CD4-positive, alpha-beta T cell treated with Interleukin-4 for 1 hour (primary cell): ENCODE measurements at places on chromosomes 12 and 14.

DNA sequence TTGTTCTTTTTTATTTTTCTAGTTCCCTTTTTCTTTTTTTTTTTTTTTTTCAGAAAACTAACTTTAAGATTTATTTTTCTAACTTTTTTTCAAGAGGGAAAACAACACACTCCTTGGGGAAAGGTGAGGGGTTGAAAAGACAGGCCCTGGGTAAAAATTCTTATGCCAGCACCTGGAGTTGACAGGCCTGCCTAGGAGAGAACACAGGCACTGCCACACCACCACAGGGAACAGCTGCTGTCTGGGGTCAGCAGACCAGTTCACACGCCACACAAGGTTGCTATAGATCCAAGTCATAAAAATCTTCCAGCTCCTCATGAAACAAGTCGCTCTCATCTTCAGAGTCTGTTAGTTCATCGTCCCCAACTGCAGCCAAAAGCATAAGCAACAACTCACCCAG is 246.4 kb downstream of the C12orf50 start:
- DNase-seq: no peak

DNA sequence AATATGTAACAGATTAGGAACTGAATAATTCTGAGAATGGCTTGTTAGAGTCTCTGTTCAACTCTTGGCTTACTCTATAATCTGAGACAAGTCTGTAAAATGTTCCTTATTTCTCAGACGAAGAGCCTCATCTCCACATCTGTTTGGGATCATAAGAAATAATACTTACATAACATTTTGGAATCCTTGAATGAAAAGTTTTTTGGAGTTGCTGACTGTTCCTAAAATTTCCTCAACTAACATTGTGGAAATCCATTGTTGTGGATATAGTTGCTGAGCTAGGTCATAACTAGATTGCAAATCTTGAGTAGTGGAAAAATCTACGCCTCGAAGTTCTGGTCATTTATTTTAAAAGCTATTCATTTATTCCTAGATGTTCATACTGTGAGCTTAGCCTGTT is 402.9 kb downstream of the ZFP36L1 start:
- no peak for DNase-seq

- DNase-seq: no peak
Measured at GRCh38 chr12:27498149-27498548, 25.9 kb upstream of the PPFIBP1 start.

DNA sequence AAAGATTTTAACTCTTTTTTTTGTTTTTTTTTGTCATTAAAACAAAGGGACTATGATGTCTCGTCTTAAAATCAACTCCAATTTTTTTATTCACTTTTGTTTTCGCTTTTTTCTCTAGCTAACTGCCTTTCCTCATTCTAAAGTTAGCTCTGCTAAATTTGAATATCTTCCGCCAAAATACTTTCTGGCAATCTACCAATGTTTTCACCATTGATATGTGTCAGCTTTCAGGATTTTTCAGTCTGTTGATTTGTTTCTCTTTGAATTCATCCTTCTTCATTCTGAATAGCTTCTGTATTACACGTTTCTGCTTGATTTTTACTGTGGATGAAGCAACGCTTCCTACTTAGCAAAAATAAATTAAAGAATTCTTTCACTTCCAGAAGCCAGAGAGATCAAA is 38.7 kb upstream of the NOVA1 start:
- DNase-seq: no peak

DNA sequence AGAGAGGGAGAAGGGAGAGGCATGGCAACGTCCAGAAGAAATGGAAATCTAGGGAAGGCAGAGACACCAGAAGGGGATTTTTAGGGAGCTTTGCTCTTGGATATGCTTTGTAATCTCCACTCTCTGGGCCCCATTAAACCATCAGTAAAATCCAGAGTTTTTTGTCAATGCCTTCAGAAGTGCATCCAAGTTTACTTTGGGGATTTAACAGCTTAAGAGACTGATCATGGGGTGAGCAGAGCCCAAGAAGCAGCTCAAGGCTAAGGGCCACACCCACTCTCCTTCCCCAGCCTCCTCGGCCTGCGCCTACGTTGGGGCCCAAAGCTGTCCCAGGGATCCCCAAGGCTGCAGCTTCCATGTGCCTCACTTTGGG is 37.4 kb upstream of the WSCD2 start:
- no peak for DNase-seq

GRCh38 chr14:55249423-55249822 is 21.8 kb upstream of the FBXO34 start:
- no peak for DNase-seq

GRCh38 chr14:55482936-55483605 is 42.7 kb upstream of the TBPL2 start:
- no peak for DNase-seq

DNA sequence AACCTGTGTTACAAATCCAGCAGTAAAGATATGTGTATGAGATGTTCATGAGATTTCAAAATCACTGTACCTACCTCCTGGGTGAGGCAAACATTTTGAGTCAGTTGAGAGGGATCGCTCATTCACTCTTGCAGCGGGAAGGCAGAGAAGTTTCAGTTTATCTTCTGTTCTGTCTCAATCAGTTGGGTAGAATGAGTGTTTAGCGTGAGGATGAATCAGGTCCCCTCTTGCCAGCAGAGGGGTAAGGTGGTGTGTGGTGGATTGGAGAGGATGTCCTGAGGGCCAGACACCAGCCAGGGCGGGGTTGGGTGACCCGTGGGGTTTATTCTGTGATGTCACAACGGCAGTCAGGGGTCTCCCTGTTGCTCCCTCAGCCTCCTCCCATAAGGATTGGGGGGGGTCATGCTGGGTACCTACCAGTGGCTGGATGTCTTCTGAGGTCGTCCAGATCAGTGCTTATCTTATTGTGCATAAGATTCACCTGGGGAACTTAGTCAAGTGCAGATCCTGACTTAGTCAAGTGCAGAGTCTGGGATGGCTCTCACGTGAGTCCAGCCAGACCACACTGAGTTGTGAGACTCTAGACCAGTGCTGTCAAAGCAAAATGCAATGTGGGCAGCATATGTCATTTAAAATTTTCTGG is at the start of gene GSG1:
GSG1 (minus strand) TSS at position 277 of the 643 bp plus-strand sequence; CDS start at position 122, 155 bp downstream.
- DNase-seq: no peak

GRCh38 chr12:109714141-109714912 is 702 bp downstream of the FAM222A start:
- peak; percentile 44 for DNase-seq

GRCh38 chr12:132161796-132162507 is 17.7 kb downstream of the NOC4L start:
- DNase-seq: no peak

- DNase-seq: no peak
Measured at GRCh38 chr14:81473456-81474147, 60.1 kb downstream of the SEL1L start.

DNA sequence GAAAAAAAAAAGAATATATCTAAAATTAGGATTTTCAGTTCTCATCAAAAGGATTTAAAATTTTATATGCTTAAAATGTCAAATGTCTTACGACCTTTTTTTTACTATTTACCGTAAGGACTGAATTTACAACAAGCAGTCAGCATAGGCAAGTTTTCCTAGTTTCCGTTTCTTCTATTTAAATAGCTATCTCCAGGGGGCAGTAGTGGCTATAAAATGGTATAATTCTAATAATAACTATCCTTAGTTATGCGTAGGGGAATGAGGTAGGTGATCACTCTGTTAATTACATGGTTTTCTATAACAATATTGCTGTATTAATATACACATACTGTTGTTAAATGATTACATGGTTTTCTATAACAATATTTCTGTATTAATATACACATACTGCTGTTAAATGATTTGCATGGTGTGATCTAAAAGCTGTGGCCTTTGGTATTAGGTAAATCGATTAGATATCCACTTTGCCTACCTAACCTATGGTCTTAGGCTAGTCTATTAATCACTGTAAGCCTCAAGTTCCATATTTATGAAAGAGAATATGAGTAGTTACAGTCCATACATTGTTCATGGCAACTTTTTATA is 217.7 kb upstream of the PDZRN4 start:
- no peak for DNase-seq

GRCh38 chr14:64654901-64655300 is 49.3 kb upstream of the PLEKHG3 start:
- no peak for DNase-seq

GRCh38 chr14:57930241-57930975 is 64.5 kb upstream of the SLC35F4 start:
- DNase-seq: no peak

DNA sequence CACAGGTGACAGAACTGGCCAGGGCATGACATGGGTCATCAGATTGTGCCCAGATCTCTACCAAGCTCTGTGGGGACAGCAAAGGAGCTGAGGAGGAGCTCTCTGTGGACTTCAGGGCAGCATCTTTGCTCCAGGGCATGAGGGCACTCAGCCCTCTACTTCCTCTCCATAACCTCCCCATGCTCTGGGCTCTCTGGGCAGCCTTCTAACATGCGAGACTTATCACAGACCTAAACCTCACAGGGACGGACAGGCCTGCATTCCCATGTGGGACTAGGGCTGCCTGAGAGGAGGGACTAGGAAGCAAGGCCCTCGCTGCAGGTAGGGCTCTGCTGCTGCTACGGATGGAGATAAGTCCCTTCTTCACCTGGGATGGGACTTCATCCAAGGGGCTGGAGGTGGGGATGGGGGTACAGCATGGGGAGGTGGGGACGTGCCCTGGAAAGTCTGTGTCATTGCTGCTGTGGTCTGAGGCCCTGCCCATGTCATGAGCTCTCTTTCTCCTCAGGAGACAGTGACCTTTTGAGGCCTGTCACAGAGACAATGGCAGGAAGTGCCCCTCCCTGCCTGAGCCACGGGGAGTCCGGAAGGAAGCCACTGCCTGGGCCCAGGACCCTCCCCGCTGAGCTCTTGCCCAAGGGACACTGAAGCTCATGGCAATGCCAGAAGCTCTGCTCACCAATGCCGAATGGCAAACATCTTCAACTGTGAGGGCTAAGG is 44.1 kb downstream of the PITPNM2 start:
- DNase-seq: peak; percentile 75

GRCh38 chr14:58464652-58465051 is 37.1 kb downstream of the KIAA0586 start:
- no peak for DNase-seq

DNA sequence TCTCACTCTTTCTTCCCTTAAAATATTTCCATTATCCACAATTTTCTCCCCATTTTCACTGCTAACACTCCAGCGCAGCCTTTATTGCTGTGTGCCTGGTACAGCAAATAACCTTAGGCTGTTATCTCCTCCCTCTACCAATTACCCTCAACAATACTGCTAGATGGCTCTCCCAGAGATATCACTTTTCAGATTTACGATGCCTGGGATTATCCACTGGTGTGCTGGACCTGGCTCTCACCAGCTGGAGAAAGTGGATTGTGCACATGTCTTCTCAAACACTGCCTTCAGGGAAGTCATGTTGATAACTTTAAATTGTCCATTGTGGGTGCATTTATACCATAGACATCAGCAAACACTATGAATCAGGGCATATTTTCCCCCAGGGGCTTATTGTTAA is 101.9 kb upstream of the ADAMTS20 start:
- DNase-seq: no peak

GRCh38 chr12:56162468-56163290 is 4.5 kb downstream of the MYL6 start:
- no peak for DNase-seq

DNA sequence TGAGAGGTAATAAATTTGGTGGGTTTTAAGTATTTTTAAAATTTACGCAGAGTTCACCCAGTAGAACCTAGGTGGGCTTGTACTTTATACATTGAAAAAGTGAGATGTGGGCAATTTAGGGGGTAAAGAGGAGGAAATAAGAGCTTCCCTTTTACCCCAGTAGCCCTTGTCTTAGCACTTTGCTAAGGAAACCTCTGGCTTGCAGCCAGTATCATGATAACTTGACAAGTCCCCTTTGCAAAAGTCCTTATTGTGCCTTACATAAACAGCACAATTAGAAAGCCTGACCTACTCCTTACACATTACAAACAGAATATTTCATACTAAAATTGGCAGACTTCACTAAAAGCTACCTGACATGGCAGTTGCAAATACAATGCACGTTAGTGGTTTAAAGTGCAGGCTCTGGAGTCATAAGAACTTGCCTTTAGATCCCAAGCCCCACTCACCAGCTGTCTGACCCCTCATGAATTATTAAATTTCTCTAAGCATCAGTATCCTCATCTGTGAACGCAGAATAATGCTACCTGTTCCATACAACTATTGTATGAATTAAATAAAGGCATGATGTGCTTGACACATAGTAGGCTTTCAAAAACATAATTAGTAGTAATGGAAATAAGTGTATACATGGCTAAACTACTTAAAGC is 53.2 kb upstream of the NELL2 start:
- no peak for DNase-seq

DNA sequence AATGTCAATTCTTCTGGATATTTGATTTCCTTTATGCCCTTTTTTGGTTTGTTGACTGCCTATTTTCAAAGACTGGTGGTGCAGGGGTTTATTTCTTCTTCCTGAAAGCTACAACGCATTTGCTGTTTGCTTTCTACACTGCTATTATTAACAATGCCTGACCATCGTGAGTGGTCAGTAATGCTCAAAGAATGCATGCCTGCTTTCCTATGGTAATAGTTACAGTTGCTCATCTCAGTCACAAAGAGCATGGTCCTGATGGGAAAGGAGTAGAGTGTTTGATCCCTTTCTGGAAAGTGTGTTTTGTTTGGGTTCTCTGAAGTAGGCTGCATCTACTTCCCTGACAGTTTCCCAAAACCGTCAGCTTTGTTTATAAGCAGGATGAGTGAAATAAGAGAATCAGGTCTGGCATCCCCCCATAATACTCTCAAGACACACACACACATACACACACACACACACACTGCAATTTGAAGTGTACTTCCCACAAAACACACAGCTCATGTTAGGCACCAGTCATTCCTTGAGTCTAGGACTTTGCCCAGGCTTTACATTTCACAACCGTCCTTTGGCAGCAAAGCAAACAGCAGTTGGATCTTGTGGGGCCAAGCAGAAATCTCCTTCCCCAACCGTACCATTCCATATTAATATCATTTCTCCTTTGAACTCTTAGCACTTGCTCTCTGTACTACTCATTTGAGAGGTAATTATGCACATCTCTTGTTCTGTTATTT is 56.6 kb downstream of the SUDS3 start:
- DNase-seq: no peak

GRCh38 chr14:104555430-104556255 is 23.9 kb upstream of the C14orf180 start:
- no peak for DNase-seq

DNA sequence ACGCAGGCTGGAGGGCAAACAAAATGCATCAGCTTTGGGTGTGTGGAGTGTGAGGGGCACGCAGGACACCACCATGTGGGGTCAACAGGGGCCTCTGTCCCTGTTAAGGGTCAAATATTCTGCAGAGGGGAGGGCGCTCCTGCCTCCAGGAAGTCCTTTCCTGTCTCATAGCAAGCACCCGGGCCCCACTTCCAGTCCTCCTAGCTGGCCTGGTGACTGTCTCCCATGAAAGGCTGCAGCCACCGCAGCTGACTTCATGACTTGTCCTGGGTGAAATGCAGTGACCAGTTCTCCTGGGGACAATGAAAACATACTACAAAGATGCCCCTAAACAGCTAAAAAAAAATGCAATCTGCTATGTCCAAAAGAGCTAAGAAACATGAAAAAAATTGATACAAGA is 53.6 kb downstream of the LGMN start:
- no peak for DNase-seq
